ENCODE measurements at places on chromosomes 1 and 21.

DNA sequence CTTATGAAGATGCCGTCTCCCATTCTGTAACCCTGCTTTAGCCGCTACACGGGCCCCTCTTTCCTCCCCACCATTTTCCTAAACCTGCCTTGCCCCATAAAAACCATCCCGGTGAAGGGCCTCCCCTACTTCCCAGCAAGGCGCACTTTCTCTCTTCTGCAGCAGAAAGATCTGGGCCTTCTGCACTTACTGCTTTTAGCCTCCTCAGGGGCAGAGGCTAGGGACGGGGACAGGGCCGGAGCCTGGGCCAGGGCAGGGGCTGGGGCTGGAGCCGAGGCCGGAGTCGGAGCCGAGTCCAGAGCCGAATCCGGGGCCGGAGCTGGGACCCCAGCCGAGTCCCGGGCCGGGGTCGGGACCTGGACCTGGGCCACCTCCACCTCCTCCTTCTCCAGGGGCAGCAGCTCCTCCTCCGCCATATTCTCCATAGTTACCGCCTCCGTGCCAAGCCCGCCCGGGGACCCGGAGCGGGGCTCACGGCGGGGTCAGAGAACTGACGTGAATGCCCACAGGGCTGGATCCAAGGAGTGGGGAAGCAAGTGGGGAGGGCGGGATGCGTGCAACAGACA lies 382 bp downstream of the TRMT1L start:
- no peak for DNase-seq

GRCh38 chr1:55420026-55420425 lies 204.9 kb upstream of the USP24 start:
- no peak for DNase-seq

GRCh38 chr1:223299553-223299952 lies 64.4 kb downstream of the SUSD4 start:
- no peak for DNase-seq

DNA sequence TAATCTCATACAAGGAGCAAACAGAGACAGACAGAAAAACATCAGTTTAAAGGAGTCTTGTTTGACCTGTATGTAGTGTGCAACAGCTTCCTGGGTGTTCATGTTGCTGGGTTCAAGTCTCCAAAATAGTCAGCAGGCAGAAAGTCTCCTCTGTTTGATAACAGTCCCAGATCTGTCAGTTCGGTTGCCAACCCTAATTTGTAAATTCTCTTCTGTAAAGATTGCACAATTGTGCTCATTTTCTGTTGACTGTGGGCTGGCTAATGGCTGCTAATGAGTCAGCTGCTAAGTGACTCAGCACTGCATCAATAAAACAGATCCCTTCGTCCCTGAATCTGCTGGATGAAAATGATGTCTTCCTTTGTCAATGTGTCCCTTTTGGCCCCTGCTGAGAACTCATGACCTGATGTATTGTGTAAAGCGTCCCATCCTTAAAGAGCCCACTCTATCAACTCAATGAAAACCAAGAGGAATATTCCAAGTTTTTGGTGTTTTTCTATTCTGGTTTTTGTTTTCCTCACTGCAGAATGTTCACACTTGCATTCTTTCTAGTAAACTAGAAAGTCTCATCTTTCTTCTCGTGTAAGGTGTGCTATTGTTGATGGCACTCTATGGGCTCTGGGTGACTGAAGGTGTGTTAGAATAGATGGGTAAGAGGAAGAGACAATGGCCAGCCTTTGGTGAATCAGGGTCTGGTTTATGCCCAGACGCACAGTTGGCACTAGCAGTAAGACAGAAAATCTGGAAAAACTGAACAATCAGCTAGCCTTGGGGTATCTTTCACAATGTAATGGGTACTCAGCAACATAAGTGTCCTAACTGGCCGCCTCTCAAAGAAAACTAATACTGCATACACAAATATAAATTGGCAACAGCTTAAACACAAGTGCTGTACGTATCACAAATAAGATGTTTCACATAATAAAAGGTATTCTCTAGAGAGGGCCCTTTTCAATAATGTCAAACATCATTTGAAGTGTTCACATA lies 75.1 kb upstream of the SIPA1L2 start:
- peak; percentile 94 for DNase-seq

- peak; percentile 42 for DNase-seq
Observed at GRCh38 chr1:184028854-184029623, 8.5 kb downstream of the COLGALT2 start.

- no peak for DNase-seq
Observed at GRCh38 chr21:25491267-25491666, 116.0 kb downstream of the MRPL39 start.
